ENCODE measurements at places on chromosomes 6 and 20. TPM values are rescaled to one million over a fixed set of nuclear protein-coding genes. Genes with fewer than 3 reads are reported as not detected.

Gene POLR3F
- total RNA-seq: 10.1 TPM

Gene TXLNB
- 1.4 TPM for total RNA-seq

Gene LCA5
- 3.4 TPM for total RNA-seq

Gene CTCFL
- total RNA-seq: not detected

DNA sequence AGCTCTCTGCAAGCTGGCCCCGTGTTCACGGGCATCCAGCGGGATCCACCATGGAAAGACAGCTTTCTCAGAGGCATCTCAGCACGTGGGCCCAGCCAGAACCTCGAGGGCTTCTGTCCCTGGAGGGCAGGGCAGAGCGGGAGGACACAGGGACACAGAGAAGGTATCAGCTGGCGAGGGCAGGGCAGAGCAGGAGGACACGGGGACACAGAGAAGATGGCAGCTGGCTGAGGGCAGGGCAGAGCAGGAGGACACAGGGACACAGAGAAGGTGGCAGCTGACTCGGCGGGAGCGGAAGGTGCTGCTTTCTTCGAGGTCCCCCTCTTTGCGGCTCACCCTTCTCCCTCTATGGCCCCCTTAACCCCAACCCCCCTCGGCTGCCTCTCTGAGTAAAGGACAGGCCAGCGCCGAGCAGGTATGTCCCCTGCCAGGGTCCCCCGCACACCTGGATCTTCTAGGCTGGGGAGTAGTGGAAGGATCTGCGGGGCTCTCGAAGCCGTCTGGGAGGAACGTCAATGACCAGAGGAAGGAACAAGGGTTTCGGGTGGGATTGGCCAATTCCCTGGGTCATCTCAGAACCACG, 28.9 kb upstream of the BHLHE23 start:
- no peak for DNase-seq

GRCh38 chr6:143251288-143251687, 190.6 kb downstream of the AIG1 start:
- no peak for DNase-seq

- no peak for DNase-seq
These were observed 2.6 kb downstream of the FOXO3 start for GRCh38 chr6:108563292-108563691.

DNA sequence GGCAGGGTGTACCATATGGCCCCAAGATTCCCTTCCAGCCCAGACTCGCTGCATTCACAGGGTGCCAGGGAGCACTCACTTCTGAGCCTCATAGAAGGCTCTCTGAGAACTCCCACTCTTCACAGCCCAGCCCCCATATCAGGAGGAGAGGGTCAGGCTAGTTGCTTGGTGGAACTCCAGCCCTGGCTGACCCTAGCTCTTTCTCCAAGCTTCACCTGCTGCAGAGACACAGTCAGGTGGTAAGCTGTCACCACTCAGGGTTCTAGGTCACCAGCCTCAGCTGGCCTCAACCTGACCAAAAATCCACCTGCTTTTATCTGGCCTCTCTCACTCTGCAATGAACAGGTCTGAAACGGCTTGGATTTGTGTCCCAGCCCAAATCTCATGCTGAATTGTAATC, 162.7 kb upstream of the MLN start:
- DNase-seq: no peak

GRCh38 chr6:44084231-44085014, 42.8 kb downstream of the MRPL14 start:
- DNase-seq: no peak

DNA sequence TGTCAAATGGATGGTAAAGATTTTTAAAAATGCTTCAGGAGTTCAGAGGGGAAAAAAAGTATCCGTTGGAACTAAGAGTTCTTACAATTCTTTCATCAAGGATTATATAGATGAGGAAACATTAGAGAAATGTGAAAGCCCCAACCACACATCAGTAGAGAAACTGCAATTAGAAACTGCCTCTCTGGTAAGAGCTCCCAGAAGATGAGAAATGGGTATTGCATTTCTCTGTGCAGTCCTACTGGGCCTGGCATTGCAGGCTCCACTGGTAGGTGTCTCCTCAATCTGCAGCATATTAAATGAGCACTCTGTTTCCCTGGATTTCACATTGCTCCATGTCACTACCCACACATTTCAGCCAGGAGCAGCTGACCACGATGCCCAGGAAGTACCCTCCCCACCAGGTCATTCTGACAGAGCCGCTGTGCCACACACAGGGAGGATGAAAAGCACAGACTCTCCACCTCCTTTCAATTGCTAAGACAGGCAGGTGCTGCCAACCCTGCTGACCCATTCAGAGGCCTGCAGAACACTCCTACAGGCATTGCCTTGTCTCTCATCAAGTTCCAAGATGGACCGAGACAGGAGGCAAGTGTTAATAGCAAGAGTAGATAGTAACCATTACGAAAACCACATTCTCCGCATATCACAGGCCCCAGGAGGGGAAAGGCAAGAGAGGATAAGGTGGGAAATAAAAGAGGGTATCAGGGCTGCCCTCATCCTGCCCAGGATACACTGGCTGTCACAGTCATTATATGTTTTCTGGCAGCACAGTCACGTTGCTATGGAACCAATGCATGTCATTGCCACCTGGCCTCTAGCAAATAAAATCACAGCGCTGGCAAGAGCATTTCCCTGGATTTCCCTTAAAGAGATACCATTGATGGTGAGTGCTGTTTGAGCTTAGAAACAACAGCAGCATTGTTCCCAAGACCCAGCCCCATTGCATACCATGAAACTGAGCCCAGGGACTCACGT, 241.7 kb downstream of the ATXN1 start:
- no peak for DNase-seq

DNA sequence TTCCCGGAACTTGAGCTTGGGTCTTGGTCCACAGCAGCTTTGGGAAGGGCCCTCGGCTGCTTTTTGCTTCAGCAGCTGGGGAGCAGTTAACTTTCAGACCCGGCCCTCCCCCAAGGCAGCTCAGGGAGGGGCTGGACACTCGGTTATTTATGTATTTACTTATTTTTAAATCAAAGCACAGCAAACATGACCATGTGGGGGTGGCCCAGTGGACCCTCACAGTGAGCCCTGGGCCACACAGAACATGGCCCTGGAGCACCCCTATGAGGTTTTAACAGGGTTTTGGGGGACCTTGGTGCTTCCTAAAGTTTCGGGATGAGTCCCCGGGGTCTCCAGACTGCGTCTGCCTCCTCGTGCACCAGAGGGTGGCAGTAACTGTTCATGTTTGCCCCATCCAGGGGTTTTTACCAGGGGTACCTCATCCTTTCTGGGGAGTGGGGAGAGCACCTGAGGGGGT, 26.6 kb upstream of the NPBWR2 start:
- DNase-seq: peak; percentile 7

- no peak for DNase-seq
These were observed 1175.3 kb upstream of the GJE1 start for GRCh38 chr6:140957386-140957785.

All from omental fat pad (tissue), 4 donors.